ENCODE measurements at places on chromosomes 1 and 21.

DNA sequence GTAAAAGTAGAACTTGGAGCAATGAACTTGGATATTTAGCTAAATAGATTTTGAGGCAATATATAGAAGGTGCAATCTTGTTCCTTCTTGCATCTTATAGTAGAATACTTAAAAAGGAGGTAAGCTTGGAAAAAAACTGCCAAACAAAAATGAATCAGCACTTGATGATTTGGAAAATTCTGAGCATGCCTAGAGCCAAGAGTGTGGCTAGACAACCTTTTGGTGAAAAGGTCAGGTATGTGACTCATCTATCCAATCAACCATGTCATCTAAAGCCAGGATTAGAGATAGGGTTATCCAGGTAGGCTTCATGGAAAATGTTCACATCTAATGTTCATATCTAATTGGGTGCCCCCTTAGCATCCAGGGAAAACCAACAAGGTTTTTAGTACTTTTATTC is 515.0 kb downstream of the COL11A1 start:
- no peak for DNase-seq

DNA sequence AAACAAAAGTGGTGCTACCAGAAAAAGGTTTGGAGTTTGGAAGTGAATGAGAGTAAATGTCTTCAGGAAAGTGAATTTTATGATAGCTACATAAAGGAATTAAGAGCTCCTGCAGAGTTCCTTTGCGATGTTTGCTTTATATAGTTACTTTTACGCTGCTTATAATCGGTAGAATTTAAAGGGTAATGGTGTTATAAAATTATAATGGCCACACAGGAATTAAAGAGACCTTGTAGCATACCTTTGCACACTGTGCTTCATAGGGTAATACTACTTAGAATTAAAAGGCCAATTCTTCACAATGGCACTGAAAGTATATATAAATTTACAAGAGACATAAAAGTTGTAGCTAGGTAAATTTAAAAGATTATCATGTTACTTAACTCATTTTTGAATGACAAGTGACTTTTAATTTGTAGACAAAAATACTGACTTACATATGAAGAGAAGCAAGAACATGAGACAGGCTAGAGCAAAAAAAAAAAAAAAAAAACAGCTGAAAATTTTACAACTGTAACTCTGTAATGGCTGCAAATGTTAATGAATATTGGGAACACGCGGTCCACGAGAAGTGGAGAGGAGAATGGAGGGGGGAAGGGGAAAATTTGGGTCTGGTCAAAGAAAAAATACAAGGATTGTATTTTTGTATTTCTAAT is 65.9 kb upstream of the LBR start:
- DNase-seq, result no peak

DNA sequence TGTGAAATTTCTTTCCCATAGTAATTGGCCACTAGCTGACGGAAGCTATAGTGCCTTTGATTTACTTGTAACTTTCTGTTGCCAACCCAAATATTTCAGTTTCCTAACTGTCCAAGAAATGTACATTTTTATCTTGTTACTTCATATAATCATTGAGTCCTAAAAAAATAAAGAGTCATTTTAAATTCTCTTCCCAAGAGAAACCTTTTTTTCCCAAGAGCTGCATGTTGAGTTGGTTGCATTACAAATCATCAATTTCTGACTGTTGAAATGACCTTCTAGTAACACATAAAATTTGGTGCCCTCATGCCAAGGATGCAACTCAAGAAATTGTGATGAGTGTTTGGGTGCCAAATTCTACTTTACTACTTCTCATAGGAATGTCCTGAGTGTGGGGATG is 61.0 kb downstream of the HMCN1 start:
- no peak for DNase-seq

DNA sequence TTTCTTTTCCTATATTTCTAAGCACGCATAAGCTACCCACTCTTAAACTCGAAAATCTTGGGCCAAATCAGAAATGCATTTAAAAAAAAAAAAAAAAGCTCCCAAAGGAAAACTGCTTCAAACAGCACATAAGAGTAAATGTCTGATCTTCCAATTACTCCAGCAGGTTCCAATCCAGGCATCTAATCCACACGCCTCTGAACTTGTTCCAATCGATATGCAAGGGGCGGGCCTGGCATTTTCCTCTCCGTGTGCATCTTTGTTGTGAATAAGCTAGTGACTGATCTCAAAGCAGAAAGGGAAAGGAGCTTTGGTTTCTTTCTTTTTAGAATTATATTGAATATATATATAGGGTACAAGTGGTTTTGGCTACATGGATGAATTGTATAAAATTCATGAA is 365.5 kb downstream of the PRDM2 start:
- DNase-seq, result no peak

DNA sequence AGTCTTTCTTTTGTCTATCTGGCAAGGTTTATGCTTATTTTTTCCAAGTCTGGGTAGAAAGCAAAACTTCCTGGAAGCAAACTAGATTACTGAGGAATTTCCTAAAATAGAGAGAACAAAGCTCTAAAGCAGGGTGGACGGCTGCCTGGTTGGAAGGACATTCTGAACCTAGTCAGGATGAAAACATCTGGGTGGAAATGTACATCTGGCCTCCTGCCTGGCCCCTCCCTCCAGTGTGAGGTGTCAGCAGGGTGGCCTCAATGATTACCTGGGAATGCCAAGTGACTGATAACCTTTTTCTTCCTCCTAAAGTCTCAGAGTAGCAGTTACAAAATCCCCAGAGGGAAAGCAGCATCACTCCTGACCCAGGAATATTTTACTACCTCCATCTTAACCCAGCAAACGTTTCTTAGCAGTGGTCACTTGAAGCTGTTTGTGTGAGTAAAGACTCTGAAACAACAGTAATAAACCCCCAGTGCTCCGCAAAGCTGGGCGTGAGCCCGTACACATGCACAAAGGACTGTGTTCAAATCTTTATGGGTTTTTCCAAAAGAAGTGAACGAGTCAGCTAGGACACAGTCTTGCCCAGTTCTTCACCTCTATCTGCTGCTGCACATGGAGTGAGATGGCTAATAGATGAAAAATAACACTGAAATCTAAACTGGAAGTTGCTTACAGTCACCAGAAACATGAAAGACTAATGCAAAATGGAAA is 18.9 kb downstream of the ANGPTL7 start:
- no peak for DNase-seq

GRCh38 chr21:19420565-19420964 is 1017.0 kb upstream of the TMPRSS15 start:
- DNase-seq, result no peak

GRCh38 chr1:30782361-30783255 is 25.0 kb upstream of the LAPTM5 start:
- DNase-seq, result peak; percentile 83

DNA sequence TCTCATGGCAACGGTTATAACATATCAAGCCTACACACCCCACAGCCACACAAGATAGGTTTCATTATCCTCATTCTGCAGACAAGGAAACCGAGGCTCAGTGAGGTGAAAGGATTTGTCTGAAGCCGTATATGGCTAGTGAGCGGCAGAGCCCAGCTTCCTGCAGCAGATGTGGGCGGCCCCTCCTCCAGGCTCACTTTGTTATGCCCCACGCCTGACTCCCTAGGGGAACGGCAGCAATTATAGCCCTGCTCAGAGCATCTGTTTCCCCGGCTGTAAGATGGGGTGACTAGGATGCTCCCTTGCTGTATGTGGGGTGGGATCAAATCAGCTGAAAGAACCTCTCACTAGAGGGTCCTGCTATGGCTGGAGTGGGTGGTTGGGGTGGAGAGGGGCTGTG is 22.1 kb downstream of the GRHL3 start:
- DNase-seq, result no peak

DNA sequence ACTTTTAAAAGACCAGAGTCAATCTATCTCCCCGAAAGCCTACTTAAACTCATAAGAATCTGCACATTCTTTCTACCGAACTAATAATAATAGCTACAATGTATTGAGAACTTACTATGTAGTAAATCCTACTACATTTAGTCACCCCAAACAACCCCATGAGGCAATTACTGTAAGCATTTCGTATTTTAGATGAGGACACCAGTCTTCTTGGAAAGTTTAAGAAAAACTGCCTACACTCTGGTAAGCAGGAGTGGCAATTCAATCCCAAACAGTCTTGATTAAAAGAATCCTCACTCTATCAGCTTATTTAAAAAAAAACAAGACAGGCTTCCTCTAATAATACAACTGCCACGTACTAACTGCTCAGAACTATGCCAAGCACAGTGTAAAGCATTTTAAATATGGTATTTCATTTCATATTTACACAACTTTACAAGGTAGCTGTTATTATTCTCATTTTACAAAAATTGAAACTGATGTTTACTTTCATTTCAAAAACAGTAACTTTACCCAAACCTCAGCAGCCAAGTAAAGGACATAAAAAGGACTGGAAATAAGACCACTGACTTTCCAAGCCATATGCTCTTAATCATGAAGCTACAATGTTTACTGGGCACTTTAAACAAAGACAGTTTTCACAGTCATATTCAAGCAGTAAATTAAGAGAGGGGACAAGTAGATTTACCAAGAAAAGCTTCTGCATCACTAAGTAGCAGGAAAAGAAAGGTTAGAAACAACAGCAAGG is 13.9 kb downstream of the ARID4B start:
- no peak for DNase-seq

DNA sequence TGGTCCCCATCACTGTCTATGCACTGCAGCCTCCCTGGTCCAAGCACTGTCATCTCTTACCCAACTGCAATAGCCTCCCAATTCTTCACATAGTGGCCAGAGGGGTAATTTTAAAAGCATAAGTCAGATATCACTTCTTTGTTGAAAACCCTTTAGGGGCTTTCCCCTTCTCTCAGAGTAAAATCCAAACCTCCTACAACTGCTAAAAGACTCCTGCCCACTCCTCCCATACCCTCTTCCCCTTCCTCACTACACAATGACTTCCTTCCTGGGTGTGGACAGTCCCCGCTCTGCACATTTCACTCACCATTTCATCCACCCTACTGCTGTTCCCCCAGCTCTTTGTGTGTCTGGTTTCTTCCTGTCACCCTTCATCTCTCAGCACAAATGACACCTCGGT is 8.3 kb downstream of the MCOLN2 start:
- no peak for DNase-seq

- no peak for DNase-seq
These were observed 671.6 kb downstream of the MATN1 start for GRCh38 chr1:30051777-30052176.

DNA sequence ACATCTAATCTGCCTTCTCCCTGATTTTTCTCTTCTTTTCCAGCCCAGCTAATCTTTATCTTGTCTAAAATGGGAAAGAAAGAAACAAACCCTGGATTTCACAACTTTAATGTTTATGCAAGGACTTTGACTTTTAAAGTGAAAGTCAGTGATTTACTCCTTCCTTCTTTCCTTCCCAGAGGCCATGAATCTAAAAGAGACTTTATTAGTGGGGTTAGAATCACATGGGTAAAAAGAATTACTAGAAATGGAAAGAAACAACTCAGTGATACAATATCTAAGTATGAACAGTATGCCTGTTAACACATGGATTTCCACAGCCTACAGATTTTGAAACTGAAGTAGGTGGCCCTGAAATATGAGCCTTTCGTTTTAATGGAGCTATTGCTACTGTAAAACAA is 59.8 kb upstream of the KCNK2 start:
- DNase-seq, result no peak

DNA sequence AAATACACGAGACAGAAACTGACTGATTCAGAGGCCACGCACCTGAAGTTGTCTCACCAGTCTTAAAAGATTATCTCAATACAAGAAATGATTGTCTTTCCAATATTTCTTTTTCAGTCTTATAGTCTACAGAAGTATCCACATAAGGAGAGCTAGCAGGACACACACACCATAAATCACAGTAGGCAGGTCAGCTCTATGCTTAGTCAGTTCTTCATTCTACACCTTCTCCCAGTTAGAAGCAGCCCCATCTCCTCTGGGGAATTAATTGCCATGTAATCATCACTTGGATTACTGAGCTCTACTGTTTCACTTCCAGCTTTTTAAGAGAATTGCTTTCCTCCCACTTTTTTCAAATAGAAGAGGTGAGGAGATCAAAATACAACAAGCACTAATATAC is 59.6 kb downstream of the SMYD3 start:
- DNase-seq, result no peak

DNA sequence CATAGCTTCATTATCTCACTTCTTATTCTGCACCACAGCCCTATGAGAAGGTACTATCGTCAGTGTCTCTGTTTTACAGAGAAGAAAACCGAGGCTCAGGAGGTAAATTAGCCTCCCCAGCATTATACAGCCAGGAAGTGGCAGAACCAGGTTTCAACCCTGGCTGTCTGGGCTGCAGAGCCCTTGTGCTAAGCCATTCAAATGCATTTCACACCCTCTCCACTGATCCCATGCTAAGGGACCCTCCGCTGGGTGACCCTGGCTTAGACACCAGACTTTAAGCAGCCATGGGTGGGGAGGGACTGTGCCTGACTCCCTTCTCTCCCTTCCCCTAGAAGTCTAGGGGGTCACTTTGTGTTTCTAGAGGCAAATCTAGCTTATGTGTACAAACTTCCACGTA is 87.5 kb downstream of the RRAGC start:
- DNase-seq, result no peak

DNA sequence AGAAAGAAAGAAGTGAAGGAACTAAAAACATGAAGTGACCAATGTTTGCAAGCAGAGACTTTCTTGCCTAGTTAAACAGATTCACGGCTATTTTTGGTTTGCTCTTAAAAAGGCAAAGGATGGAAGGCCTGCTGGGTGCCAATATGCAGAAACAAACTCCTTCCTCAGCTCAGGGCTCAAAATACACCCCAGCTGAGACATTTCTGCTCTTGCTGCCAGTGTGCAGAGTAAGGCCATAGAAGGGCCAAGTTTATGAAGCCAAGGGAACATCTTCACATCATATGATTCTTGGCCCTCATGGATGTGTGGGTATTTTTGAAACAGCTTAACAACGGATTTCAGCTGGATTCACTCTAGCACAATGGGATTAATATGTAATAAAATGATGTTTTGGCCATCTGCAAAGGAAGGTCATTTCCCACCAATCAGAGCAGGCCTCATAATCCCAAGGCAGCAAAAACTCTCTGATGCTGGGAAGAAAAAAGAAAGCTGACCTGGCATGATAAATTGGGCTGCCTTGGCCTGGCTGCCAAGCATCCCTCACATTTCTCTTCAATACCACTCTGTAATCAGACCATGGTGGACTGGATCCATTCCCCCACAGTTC is 70.7 kb downstream of the CAPZB start:
- no peak for DNase-seq

DNA sequence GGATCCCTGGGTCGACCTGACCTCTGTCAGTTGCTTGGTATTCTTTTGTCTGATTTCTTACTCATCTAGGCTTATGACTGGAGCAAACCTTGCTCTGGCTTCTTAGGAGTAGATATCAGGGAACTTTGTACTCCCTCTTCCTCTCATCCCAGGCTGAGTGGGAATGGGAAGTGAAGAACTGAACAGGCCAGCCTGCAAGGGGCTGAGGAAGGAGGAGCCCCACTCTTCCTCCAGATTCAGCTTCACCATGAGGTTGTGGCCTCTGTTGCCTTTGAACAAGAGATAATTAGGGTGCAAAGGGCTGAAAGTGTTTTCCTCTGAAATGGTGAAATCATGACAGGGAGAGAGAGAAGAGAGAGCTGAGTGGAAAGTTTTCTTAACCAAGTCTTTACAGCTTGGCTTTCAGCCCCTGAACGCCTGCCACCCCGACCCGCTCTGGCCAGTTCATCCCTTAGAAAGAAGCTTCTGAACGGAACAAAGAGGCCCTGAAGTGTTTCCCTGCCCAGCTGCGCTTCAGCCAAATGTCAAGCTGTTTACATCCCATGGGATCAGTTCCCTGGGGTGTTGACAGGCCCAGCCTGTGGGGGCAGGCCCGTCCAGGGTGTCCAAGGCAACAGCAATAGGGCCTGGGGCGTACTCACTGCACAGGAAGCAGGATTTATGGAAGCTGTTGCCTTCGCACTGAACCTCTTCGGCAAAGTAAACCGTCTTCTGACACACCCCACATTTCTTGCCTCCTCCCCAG is 11.2 kb downstream of the CSRP1 start:
- no peak for DNase-seq
